NCI-H1092 treated with DMSO at 0.1 percent for 48 hours (cell line): ENCODE measurements at places on chromosomes 6 and 20.

DNA sequence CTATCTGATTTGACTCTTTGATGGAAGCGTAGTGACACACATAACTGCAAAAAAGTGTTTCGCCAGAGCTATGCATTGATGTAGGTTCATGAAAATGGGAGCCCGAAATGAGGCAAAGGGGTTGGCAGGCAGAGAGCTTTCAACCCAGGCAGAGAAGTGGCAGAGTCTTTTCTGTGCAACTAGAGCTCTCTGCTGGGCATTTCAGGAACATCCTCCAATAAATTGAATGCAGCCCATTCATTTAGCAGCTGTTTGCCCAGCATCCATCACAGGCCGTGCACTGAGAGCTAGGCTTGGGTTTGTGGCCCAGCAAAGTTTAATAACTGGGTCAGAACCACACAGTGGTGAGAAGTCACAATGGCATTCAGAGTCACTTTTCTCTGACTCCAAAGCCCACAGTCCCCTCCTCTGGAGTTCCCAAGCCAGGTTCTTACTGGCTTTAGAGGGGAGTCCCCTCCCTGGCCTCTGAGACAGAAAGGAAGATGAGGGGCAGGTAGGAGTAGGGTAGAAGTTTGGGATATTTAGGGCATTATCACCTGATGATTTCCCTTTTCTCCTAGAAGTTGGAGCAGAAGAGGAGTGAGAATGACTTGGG is 31.8 kb upstream of the ELMO2 start:
- DNase-seq = peak; percentile 25

GRCh38 chr6:157596886-157597285 is 215.9 kb downstream of the ZDHHC14 start:
- no peak for DNase-seq

- no peak for DNase-seq
Measured at GRCh38 chr6:151647976-151648639, 154.3 kb downstream of the CCDC170 start.

DNA sequence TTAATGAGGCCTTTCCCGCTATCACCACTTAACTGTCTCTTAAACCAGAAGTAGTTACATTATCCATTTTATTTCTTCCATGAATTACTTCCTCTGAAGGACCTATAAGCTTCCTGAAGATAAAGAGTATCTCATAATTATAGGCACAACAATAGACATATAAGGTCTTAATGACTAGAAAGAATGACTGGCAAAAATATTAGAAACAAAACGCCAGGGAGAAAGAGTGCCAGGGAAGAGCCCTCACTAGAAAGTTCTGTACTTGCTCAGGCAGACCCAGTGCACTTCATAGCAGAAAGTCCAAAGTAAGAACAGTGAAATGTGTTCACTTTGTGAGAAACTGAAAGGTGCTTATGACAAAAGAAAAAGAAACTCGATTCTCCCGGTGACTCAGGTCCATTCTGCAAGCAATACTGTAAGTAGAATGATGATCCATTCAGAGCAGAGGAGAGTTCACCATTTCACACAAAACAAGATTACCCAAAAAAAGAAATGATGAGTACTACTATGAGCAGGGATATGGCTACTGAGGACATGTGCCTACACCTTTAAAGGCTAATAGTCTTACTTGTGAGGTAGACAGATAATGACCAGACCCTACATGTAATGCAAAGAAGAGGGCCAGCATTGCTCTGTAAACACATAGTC is 5.5 kb downstream of the ZNF334 start:
- no peak for DNase-seq

- DNase-seq = no peak
Measured at GRCh38 chr6:42441697-42442081, 10.0 kb downstream of the TRERF1 start.

GRCh38 chr6:41429506-41430504 is 94.4 kb downstream of the NCR2 start:
- no peak for DNase-seq

GRCh38 chr6:157185171-157185570 is 138.1 kb downstream of the TMEM242 start:
- no peak for DNase-seq

- no peak for DNase-seq
Measured at GRCh38 chr20:6492271-6493055, 275.0 kb upstream of the BMP2 start.
